Iris pigment epithelial cell (primary cell): ENCODE measurements at places on chromosomes 3 and 15.

DNA sequence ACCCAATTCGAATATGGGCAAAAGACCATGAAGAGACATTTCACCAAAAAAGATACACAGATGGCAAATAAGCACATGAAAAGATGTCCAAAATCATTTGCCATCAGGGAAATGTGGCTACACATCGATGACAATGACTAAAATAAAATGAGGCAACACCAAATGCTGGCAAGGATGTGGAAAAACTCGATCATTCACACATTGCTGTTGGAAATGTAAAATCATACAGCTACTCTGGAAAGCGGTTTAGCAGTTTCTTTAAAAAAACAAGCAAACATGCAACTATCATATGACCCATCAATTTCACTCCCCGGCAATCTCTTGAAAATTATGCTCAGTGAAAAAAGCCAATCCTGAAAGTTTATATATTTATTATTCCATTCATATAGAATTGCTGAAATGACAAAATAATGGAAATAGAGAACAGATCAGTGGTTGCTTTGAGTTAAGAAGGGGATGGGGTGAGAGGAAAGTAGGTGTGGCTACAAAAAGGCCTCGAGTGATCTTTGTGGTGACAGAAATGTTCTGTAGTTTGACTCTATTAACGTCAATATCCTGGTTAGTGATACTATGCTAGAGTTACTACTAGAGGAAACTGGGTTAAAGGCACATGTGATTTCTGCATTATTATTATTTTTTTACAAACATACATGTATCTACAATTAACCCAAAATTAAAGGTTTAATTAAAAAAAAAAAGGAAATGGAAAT is 45.0 kb downstream of the DLG1 start:
- no peak for DNase-seq

GRCh38 chr3:186283651-186284348 is 78.2 kb downstream of the DGKG start:
- peak; percentile 76 for DNase-seq

GRCh38 chr3:4980229-4981203 is 1.3 kb downstream of the BHLHE40 start:
- peak; percentile 90 for DNase-seq

- no peak for DNase-seq
These were observed 6.3 kb upstream of the NCBP2 start for GRCh38 chr3:196948442-196949284.

DNA sequence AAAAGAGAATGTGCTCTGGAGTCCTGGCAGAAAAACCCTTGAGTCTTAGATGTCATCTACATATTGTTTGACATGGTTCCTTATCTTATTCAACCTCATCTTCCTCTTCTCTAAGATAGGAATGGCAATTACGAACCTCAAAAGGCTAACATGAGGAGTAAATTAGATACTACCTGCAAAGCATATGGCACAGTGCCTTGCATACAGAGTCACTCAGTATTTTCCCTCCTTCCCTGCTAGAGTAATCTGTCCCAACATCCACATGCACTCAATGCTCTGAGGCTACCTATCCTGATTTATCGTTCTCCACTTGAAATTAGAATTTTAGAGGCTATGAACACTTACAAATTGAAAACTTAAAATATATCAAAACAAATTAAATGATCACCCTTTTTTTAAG is 386.7 kb downstream of the RSL24D1 start:
- no peak for DNase-seq

DNA sequence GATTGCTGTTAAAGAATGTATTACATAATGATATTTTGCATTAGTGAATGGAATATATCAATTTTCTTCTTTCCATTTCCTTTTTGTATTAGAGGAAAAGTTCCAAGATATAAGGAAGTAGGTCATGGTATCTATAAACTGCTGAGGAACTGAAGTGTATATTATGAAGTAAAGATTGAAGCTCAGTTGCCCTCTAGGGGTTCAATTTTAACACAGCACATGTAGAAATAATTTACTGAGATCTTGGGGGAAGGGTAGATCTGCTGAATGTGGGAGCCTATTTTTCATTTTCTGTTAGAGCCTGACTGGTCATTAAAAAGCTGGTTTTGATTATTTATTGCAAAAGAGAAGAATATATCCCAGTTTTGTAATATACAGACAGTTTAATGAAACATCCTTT is 45.2 kb downstream of the CMC1 start:
- DNase-seq, result peak; percentile 41

- DNase-seq, result peak; percentile 8
These were observed 715 bp downstream of the MCCC1 start for GRCh38 chr3:183098536-183099025.
